ENCODE measurements at places on chromosomes 4 and X.

DNA sequence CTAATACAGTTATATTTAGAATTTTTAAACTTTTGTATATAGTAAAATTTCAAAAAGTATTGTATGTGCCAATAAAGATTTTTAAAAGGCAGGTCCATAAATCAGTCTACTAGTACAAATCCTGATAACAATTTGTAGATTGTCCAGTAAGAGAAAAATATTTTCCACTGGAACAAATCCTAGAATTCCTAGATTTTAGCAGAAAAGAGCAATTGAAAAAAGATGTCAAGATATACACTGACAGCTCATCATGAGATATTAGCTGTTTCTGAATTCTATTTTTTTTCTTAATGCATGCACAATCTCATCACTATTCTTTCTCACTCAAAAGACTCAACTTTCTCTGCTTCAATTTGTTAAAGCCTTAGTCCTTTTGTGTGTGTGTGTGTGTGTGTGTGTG lies 289.2 kb upstream of the MAD2L1 start:
- no peak for DNase-seq

DNA sequence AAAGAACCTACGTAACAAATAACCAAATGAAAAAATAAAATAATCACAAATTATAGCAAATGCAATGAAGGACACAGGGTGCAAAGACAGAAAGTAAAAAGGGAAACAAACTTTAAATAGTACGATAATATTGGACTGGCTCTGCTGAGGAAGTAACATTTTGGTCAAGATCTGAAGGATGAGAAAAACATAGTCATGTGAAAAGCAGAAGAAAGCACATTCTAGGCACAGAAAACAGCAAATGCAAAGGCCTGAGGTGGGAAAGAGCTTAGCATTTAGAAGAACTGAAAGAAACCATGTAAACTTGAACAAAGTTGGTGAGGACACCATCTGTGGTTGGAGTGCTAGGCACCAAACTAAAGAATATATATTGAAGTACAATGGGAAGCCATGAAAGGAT lies 111.2 kb downstream of the PPP3CA start:
- DNase-seq = no peak

- DNase-seq = no peak
Measured at GRCh38 chrX:69221239-69222102, 56.2 kb upstream of the PJA1 start.

DNA sequence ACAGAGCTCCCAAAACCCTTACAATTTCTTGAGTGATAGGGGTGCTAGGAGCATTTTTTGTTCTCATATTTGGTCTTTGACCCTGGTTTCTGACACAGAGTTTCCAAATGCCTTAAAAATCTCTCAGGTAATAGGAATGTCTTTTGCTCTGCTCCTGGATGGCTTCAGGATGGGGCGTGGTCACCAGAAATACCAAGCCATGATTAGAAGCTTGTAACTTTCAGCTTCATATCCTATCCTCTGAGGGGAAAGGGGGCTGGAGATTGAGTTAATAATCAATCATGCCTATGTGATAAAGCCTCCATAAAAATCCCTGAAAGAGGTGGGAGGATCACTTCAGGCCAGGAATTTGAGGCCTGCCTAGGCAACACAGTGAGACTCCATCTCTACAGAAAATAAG lies 34.6 kb upstream of the IL9R start:
- DNase-seq = no peak

GRCh38 chr4:142356118-142356759 lies 489.9 kb downstream of the INPP4B start:
- no peak for DNase-seq
